ENCODE measurements at places on chromosomes 12 and 14.

DNA sequence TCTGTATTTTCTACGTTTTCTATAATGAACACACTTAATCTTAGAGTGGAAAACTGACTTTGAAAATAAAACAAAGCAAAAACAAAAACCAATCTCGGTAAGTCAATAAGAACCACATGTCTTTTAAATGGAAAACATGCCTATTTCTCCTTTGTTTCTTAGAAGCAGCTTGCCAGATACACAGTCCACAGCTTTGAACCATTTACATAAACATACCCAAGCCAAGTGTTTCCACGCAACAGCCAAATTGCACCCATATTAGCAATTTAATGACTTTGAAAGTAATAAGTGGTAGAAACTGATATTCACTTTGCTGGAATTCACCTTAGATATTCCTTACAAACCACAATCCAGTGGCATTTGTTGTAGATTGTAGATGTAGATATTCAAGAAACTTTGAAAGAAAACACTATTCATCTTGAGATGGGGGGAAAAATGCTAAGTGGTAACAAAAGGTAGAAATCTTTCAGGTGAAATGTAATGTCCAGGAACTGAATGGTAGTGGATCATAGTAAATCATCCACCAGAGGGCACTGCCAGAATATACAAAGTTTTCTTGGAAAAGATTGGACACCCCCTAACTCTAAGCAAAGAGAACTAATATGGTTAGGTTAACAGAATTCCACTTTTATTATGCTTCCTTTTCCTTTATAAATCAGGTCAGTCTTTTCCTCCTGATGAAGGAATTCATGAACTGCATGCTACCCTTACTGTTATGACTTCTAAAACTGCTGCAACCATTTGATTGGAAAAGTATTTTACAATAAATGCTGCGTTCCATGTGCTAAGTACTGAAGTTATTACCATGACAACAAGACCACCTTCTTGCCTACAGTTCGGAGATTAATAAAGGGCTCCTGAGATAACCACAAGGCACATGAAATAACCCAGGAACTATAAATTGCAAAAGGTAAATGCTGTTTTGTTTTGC is 69.8 kb downstream of the RERG start:
- no peak for DNase-seq
- H3K27me3 ChIP-seq, result peaks cover 4% of the 10 kb centered on the region
- H3K4me3 ChIP-seq, result no peak overlapping the region

DNA sequence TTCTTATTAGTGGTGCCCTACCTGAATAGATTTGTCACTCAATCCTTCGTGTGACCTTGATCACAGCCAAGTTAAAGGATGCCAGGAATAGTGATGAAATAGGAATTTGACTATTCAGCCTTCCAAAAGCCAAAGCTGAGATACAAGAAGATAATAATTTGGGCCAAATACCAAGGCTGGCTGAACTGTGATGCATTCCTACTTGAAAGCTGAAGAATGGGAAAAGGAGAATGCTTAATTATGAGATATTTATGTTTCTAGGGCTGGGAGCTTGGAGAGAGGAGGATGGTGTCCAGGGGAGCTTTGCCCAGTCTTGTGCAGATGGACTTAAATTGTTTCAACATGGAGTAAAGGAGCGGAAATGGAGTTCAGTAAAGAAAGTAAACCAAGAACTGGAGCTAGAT is 5.2 kb downstream of the RNASE7 start:
- no peak for DNase-seq
- H3K4me1 ChIP-seq, result no peaks in the 10 kb centered on the region
- H3K4me3 ChIP-seq, result no peak overlapping the region
- H3K27ac ChIP-seq, result no peak overlapping the region

DNA sequence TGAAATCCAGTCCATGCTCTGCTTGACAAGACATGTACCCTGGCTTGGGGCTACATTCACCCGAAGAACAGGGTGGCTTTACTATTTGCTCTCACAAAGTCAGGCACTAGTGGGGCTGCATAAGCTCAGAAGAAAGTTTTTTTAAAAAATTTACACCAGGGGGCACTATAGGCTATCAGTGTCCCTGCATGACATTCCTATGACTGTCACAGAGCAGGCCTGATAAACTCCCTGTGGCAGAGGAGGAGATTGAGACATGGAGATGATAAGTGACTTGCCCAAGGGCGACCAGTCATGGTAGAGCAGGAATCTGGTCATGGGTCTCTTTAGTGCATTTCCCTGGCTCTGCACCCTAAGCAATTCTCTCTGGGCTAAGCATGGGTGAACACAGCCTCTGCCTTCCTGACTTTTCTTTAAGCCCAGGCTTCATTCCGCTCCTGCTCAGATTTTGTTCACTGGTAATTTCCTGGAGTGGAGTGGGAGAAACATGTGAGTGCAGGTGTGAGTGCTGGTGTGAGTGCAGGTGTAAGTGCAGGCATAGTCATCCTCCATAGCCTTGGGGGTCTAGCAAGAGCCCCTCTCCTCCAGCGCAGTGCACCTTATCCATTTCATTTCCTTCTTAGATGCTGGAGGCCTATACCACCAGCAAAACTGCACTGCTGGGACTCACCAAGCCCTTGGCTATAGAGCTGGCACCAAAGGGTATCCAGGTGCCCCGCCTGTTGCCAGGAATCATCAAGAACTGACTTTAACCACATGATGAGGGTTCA is 91.6 kb downstream of the DHRS2 start:
- no peak overlapping the region for H3K27ac ChIP-seq
- H3K27me3 ChIP-seq, result peaks cover 15% of the 10 kb centered on the region
- H3K4me1 ChIP-seq, result no peaks in the 10 kb centered on the region
- no peak overlapping the region for H3K4me3 ChIP-seq

DNA sequence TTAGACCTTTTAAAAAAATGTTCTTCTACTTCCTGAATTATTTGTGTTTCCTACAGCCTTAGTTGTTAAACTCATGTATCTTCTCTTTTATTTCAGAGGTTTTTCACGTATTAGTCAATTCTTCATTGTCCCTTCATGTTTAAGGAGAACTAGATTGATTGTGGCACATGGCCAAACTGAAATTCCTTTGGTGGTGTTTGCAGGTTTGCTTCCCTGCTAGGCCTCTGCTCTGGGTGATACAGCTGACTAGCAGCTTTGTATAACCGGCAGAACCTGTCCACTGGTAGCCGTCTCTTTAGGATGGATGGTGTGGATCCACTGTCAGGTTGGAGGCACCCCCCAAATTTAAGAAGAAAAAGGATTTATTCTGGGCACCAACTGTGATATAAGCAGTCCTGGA is 262.1 kb downstream of the FBXL14 start:
- H3K27ac ChIP-seq, result no peak overlapping the region
- no peaks in the 10 kb centered on the region for H3K27me3 ChIP-seq
- H3K4me3 ChIP-seq, result no peak overlapping the region
- DNase-seq, result no peak
- peaks cover 36% of the 10 kb centered on the region for H3K36me3 ChIP-seq

GRCh38 chr14:37252434-37252833 is 54.7 kb downstream of the MIPOL1 start:
- no peak for DNase-seq
- H3K27me3 ChIP-seq, result no peaks in the 10 kb centered on the region
- H3K27ac ChIP-seq, result no peak overlapping the region
- H3K4me3 ChIP-seq, result no peak overlapping the region
- H3K36me3 ChIP-seq, result no peaks in the 10 kb centered on the region
- H3K4me1 ChIP-seq, result no peaks in the 10 kb centered on the region

GRCh38 chr12:118271770-118272417 is 100.8 kb downstream of the TAOK3 start:
- peaks cover 11% of the 10 kb centered on the region for H3K36me3 ChIP-seq
- H3K4me1 ChIP-seq, result peaks cover 20% of the 10 kb centered on the region
- peak overlapping the region; percentile 79 for H3K27ac ChIP-seq
- no peak for DNase-seq
- H3K4me3 ChIP-seq, result no peak overlapping the region

GRCh38 chr12:108169708-108170107 is 40.6 kb downstream of the WSCD2 start:
- H3K4me3 ChIP-seq, result no peak overlapping the region
- peaks cover 12% of the 10 kb centered on the region for H3K27me3 ChIP-seq
- no peaks in the 10 kb centered on the region for H3K4me1 ChIP-seq
- no peaks in the 10 kb centered on the region for H3K36me3 ChIP-seq

- no peak overlapping the region for H3K4me3 ChIP-seq
- peaks cover 29% of the 10 kb centered on the region for H3K36me3 ChIP-seq
- H3K27me3 ChIP-seq, result no peaks in the 10 kb centered on the region
- DNase-seq, result no peak
These were observed 113.7 kb downstream of the RAD51B start for GRCh38 chr14:67933266-67933665.

GRCh38 chr14:100767003-100767787 is 40.5 kb downstream of the DLK1 start:
- no peaks in the 10 kb centered on the region for H3K4me1 ChIP-seq
- H3K36me3 ChIP-seq, result no peaks in the 10 kb centered on the region
- peaks cover 16% of the 10 kb centered on the region for H3K27me3 ChIP-seq
- no peak for DNase-seq
- H3K4me3 ChIP-seq, result no peak overlapping the region

DNA sequence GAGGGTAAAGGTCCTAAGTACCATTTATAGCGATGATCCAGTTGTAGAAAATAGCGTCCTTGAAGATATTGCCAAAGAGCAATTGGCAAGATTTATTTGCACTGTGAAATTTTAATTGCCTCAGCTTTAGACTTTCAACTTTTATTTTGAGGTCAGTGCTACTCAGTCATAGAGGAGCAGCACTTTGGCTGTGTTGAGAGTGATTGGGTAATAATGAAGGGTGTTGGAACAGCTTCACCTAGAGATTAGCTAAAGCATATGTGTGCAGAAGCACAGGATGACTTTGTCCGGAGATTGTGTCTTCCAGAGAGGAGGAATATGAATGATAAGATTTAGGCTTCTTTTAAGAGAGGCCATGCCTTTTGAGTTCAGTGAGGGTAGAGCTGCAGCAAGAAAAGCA is 164.8 kb downstream of the NPAS3 start:
- no peak overlapping the region for H3K27ac ChIP-seq
- no peaks in the 10 kb centered on the region for H3K27me3 ChIP-seq
- H3K4me1 ChIP-seq, result no peaks in the 10 kb centered on the region
- DNase-seq, result no peak
- H3K36me3 ChIP-seq, result no peaks in the 10 kb centered on the region

- H3K27ac ChIP-seq, result peak overlapping the region; percentile 26
- H3K4me3 ChIP-seq, result no peak overlapping the region
These were observed 87.5 kb downstream of the DUSP16 start for GRCh38 chr12:12474931-12475795.

DNA sequence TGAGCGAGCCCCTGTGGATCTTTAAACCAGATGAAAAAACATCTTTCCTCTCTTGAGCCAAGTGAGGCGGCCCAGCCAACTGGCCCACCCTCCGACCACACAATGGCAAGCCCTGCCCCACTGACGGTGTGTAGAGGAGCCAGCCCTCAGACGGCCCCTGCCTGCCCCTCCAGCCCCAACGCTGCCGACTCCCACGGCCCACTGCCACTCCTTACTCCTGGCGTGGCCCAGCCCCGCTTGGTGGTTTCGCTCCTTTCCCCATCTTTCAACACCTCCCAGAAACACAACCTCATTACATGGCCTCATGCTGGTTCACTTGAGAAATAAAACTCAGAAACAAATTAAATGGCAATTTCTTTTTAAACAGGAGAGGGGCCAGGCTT is 80.6 kb upstream of the DICER1 start:
- no peak overlapping the region for H3K27ac ChIP-seq
- H3K36me3 ChIP-seq, result peaks cover 2% of the 10 kb centered on the region
- no peaks in the 10 kb centered on the region for H3K27me3 ChIP-seq
- peaks cover 30% of the 10 kb centered on the region for H3K4me1 ChIP-seq

GRCh38 chr12:1421091-1421846 is 173.1 kb downstream of the FBXL14 start:
- no peak for DNase-seq
- peaks cover 7% of the 10 kb centered on the region for H3K4me1 ChIP-seq
- peaks cover 51% of the 10 kb centered on the region for H3K36me3 ChIP-seq
- no peak overlapping the region for H3K27ac ChIP-seq

- DNase-seq, result no peak
- peak overlapping the region; percentile 31 for H3K4me3 ChIP-seq
- peaks cover 97% of the 10 kb centered on the region for H3K4me1 ChIP-seq
- no peaks in the 10 kb centered on the region for H3K27me3 ChIP-seq
- peaks cover 35% of the 10 kb centered on the region for H3K36me3 ChIP-seq
These were observed 55.4 kb downstream of the SUSD6 start for GRCh38 chr14:69666690-69667211.

DNA sequence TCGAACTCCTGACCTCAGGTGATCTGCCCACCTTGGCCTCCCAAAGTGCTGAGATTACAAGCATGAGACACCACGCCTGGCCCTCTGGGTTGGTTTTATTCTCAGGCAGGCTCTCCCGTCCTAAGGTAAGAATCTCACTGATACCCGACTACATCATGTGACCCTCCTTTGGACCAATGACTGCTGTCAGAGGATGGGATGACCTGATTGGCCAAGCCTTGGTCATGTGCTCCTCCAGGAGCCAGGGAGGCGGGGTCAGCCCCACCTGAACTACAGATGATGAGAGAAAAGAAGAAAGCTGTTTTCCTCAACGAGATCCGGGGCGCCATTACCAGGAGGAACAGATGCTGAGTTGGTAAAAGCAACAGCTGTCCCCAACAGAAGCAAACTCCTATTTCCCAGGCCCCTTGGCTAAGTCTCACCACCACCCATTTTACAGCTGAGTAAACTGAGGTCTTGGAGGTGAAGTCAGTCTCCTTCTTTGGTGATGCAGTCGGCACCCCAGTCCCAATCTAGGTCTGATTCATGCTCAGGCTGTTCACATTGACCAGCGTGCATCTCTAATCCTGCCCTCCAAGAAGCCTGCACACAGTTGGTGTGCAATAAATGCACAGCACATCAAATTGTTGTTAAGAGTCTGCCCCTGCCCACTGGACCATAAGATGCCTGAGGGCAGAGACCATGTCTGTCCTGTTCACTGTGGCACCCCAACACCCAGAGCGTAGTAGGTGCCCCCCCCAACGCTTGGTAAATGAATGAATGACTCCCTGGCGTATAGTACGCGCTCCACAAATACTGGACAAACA is 118.8 kb downstream of the SCARB1 start:
- peaks cover 27% of the 10 kb centered on the region for H3K4me1 ChIP-seq

- peaks cover 6% of the 10 kb centered on the region for H3K36me3 ChIP-seq
- H3K4me3 ChIP-seq, result no peak overlapping the region
- no peaks in the 10 kb centered on the region for H3K4me1 ChIP-seq
These were observed 18.0 kb upstream of the TMEM260 start for GRCh38 chr14:56561606-56562005.

GRCh38 chr14:34610101-34610500 is 19.8 kb downstream of the SNX6 start:
- DNase-seq, result no peak
- H3K4me1 ChIP-seq, result peaks cover 6% of the 10 kb centered on the region
- H3K27ac ChIP-seq, result no peak overlapping the region
- no peaks in the 10 kb centered on the region for H3K27me3 ChIP-seq

DNA sequence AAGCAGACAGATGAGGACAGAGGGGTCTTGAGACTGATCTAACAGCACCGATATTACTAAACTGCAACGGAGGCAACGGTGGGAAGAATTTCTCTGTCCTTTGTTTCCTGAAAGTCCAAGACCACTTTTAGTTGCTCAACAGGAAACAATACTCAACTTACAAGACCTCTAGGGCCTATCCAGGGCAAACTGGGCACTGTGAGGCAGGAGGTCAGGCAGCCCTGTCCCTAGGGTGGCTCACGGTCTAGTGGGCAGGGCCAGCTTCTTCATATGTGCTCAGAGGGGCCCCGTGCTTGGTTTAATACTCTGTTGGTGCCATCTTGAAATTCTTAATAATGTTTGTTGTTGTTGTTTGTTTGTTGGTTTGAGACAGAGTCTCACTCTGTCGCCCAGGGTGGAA is 14.2 kb downstream of the SSH1 start:
- H3K4me1 ChIP-seq, result peaks cover 25% of the 10 kb centered on the region
- no peak for DNase-seq
- H3K27me3 ChIP-seq, result no peaks in the 10 kb centered on the region
